ENCODE measurements at places on chromosomes 2 and 18. TPM values are rescaled to one million over a fixed set of nuclear protein-coding genes. Genes with fewer than 3 reads are reported as not detected.

DNA sequence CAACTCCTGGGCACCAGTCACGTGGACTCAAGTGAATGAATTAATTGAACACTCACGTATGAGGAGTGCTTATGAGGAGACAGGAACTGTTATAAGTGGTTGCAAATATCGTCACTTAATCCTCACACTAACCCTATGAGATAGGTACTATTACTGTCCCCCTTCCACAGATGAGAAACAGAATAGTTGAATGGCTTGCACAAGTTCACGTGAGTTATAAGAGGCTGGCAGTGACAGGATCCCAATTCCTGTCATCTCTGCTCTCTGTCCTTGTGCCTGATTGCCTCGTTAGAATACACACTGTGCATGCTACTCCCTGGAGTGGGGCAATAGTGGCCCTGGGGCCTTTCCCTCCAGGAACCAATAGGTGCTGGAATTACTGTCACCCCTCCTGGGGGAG lies 253.5 kb downstream of the DYSF start:
- ATAC-seq: no peak

DNA sequence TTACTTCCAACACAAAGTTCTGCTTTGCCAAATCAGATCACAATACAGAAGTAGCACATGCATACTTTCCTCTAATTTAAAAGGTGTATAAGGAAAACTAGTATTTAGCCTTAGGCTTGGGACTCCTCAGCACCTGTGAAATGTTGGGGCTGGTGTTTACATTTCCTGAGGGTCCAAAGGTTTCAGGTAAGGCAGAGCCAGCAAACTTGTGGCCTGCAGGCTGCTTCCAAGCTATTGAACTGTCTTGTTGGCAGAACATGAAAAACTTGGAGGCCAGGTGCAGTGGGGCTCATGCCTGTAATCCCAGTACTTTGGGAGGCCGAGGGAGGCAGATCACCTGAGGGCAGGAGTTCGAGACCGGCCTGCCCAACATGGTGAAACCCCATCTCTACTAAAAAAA lies 26.5 kb upstream of the GPR39 start:
- ATAC-seq: no peak

DNA sequence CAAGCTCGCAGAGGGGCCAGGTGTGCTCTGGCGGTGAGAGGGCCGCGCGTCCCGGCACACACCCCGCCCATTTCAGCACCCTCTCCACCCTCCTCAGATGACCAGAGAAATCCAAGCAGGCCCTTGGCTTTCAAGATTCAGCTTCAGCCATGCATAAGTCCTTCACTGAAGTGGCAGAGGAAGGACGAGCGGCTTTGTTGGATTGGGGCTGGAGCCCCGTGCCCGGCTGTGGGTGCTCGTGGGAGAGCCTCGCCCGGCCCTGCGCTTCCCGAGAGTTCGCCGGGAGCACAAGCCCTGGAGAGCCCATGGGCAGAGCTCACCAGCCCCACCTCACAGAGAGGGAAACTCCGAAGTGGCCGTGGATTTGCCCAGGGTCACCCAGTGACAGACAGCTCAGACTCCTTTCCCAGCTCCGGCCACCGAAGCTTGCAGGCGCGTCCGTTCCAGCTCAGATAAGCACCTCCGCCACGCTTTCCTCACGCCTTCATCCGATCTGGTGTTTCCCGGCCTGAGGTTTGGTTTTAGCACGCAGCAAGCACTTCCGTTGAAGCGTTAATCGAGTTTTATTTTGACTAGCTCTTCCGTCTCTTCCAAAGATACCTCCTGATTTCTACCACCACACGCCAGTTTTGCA lies 45.6 kb upstream of the MTCL1 start:
- no peak for ATAC-seq

- no peak for ATAC-seq
These were observed 1.5 kb upstream of the GPBAR1 start for GRCh38 chr2:218259099-218259961.

DNA sequence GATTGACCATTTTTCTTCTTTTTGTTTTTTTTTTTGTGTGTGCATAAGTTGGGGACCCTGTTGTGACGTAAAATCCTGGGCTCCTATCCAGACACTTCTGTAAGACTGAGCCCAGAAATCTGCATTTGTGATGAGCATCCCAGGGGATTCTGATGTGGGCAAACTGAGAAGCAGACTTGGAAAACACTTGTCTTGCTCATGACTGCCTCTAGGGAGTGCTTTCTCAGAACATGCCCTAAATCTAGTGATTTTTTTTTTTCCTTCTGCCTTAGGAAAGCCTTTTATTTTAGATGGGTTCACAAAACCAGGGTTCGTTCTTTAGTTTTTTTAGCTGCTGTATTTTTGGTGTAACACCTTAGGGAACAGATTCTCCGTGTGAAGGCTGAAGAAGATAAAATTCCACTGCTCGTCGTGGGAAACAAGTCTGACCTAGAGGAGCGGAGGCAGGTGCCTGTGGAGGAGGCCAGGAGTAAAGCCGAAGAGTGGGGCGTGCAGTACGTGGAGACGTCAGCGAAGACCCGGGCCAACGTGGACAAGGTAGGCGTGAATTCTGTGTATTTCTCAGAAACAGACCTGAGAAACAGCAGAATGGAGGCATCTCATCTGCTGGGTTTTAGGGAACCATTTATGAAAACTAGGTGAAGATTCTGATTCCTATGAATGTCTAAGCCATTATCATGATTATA lies 36.7 kb downstream of the RALB start:
- no peak for ATAC-seq

DNA sequence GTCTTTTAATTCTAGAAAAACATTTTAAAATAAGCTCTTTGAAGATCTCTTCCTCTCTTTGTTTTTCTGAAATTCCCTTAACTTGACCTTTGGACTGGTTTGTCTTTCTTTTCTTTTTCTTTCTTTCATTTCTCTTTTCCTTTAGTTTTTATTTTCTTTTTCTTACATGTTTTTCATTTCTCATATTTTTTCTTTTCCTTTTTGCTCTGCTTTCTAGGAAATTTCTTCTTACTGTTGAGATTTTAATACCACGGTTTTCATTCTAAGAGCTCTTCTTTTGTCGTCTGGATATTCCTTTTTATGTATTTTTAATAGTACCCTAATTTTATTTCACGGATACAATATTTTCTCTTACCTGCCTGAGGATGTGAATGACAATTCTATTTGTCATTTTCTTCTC lies 337.8 kb downstream of the AGPS start:
- ATAC-seq: no peak

Gene PFN4
- total RNA-seq: 0.82 TPM

Gene OSBPL6
- 1.0 TPM for total RNA-seq

Gene TRAPPC12
- total RNA-seq: 70.6 TPM

Gene ZSWIM2
- not detected for total RNA-seq
